Stimulated activated CD4-positive, alpha-beta T cell treated with anti-CD3 and anti-CD28 coated beads, Interleukin-1b, Interleukin-23, amount 100 ng/mL, for 1 hour (primary cell): ENCODE measurements at places on chromosomes 2 and 18.

GRCh38 chr2:104896446-104896845 lies 42.5 kb downstream of the POU3F3 start:
- DNase-seq: no peak

DNA sequence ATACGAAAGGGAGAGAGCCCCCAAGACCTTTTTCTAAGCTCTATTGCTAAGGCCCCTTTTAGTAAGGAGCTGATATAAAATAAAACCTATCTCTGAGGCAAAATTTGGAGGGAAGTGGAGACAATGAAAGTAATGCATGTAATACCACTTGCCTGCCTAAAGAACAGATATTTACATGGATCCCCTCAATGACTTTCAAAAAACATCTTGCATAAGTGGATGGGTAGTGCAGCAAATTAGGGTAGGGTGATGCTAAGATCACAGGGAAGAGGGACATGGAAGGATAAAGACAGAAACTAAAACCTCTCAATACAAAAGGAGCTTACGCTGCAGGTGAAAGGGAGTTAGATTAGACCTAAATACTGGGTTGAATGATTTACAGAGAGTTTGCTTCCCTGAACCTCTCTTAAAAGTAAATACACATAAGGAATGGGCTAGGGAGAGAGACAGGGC lies 1.1 kb downstream of the ZNF513 start:
- DNase-seq: no peak

DNA sequence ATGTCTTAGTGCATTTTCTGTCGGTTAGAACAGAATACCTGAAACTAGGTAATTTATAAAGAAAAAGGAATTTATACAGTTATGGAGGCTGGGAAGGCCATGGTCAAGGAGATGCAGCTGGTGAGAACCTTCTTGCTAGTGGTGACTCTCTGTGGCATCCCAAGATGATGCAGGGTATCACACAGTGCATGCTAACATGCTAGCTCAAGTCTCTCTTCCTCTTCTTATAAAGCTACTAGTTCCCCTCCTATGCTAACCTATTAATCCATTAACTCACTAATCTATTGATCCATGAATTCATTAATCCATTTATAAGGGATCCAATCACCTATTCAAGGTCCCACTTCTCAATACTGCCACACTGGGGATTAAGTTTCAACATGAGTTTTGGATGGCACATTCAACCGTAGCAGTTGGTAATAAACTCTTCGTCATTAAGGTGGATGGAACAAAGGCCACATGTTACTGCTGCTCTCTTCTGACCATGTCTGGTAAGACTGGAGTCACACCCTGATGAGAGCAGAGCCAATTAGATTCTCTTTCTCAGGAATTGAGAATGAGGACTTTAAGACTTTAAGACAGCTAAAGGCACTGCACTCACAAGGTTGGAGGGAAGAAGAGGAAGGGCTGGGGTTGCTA lies 211.6 kb upstream of the SMAD7 start:
- DNase-seq: no peak

GRCh38 chr2:218026676-218027425 lies 24.1 kb upstream of the TNS1 start:
- DNase-seq: no peak

DNA sequence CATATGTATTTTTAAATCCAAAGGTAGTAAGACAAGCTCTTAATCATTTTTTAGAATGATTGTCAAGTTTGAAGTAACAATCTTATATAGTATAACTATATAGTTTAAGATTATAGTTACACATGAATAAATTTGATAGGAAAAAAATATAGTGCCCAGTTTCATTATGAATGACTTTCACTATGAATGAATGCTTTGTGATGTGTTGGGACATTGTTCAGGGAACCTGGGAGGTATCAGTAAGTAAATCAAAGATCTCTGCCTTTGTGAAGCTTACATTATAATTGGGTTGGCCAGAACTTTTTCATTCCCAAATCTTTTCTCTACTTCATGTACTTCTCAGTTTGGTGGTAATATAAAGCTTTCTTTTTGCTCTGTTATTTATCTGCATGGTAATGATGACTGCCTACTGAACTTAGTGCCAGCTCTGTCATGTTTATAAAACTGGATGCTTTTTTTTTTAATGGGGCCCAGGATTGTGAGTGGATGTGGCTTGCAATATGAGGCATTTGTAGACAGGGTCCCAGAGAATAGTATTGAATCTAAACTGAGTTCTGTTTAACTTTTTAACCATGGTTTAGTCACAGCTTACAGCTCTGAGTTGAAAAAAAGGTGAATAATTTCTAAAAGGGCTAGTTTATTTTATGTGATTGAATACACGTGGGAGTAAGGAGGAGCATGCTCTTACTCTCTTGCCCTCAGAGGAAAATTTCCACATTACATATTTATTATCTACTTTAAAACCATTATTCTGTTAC lies 23.3 kb downstream of the GLS start:
- DNase-seq: no peak

GRCh38 chr2:38323623-38324022 lies 53.5 kb downstream of the ATL2 start:
- DNase-seq: no peak
